ENCODE measurements at places on chromosomes 3 and 15. TPM values are rescaled to one million over a fixed set of nuclear protein-coding genes. Genes with fewer than 3 reads are reported as not detected.

The FANCD2 gene
- total RNA-seq: 16.6 TPM

The DGKG gene
- 0.04 TPM for total RNA-seq

GRCh38 chr3:42339321-42339720 is 71.1 kb downstream of the LYZL4 start:
- DNase-seq: no peak

GRCh38 chr15:90379263-90379662 is 8.8 kb upstream of the IQGAP1 start:
- no peak for DNase-seq

The TCF12 gene
- 84.6 TPM for total RNA-seq

Measured in kidney epithelial cell (primary cell).